ENCODE measurements at places on chromosomes 16 and 17.

DNA sequence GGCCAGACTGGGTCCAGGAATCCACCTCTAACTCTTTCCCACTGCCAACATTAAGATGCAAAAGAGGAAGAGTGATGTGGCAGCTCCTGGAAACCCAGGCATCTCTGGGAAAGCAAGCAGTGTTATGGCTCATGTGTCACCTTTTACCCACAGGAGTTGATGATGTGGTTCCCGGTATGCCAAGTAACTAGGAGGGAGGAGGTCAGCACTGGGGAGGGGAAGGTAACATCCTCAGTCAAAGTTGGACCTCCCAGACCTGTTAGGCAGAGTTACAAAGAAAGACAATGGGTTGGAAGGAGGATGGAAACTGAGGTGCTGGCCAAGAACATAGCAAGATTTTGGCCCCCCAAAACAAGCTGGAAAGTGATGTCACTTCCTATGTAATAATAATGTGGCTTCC, 11.4 kb downstream of the KRABD2 start:
- DNase-seq, result no peak

- no peak for DNase-seq
Measured at GRCh38 chr16:58421529-58421928, 29.3 kb downstream of the GINS3 start.

DNA sequence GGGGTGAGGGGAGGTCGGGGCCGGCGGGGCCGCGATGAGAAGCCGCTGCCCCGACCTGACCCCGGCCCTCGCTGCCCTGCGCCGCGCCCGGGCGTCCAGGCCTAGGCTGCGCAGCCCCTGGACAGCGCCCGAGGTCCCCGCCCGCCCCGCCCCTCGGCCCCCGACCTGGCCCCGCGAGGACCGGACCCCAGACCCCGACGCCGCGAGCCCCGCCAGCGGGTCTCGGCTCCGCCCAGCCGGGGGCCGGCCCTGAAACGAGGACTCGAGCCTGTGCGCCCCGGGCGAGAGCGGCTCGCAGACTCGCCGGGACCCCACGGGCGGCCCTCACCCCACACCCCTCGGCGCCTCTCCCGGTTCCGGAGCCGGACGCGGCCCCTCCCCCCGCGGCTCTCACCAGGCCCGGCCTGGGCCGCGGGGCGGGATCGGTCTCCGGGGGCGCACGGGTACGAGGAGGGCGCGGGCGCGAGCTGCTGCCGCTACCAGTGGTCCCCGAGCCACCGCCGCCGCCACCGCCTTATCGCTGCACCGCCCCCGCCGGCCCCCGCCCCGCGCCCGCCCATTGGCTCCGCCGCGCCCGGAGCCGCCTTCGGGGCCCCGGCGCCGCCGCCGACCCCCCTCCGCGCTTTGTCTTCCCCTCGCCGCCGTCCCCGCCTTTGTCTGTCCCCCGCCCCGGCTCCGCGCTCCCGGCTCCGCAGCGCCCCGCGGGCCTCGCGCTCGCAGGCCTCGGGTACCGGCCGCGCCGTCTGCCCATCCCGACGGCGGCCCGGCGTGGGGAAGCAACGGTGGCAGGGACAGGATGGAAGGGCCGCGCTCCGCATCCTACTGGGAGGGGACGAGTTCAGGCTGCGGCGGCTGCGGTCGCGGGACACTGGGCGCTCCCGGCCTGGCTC, at the start of gene LIMD2:
LIMD2 (minus strand) TSS at position 488 of the 890 bp plus-strand sequence. CDS start 827 bp downstream, outside the sequence.
- no peak for DNase-seq

DNA sequence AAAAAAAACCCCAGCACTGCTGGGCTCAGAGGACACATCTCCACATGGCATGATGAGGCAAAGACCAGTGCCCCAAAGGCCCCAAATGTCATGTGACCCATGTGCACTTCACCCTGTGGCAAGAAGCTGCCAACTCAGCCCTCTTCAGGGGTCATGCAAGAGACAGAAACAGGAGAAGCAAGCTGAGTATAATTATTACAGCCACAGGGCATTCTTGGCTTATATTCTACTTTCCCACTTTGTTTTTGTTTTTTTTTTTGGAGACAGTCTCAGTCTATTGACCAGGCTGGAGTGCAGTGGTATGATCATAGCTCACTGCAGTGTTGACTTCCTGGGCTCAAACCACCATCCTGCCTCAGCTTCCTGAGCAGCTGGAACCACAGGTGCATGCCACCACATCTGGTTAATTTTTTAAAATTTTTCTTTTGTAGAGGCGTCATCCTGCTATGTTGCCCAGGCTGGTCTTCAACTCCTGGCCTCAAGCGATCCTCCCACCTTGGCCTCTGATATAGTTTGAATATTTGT, 32.7 kb upstream of the LITAF start:
- no peak for DNase-seq

- no peak for DNase-seq
Measured at GRCh38 chr16:89257281-89257731, 39.8 kb downstream of the ZNF778 start.

DNA sequence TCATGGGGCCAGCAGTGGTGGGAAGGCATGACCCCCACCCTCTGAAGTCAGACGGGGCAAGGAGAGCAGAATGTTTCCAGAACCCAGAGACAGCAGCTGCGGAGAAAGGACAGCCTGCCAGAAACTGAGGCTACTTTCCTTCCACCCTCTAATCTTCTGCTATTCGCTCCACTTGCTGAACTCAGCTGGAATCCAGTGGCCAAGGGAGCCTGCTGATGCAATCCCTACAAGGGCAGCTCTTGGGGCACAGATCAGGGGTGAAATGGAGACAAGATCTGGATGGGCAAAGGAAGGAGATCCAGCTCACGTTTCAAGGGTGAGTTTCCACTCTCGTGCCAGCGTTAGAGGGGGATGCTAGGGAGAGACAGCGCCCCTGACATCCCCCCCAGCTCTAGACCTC, 479.1 kb downstream of the SLC39A11 start:
- DNase-seq, result no peak

DNA sequence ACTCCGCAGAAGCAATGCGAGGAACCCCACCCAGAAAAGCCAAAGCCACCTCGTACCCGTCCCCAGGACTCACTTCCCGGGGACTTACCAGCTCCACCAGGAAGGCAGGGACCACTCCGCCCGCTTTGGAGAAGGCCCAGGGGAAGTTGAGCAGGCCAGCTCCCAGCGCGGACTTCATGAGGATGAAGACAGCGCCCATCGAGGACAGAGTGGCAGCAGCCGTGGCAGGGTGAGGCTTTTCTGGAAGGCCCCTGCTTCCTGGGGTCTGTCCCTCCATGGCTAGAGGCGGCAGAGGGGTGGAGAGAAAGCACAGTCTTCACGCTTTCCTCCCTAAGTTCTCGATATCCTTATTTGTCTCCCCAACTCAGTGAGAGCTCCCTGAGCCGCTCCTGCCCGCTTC, 714 bp downstream of the SLC38A8 start:
- no peak for DNase-seq

- no peak for DNase-seq
Measured at GRCh38 chr17:7825206-7825990, 8.6 kb upstream of the KDM6B start.

DNA sequence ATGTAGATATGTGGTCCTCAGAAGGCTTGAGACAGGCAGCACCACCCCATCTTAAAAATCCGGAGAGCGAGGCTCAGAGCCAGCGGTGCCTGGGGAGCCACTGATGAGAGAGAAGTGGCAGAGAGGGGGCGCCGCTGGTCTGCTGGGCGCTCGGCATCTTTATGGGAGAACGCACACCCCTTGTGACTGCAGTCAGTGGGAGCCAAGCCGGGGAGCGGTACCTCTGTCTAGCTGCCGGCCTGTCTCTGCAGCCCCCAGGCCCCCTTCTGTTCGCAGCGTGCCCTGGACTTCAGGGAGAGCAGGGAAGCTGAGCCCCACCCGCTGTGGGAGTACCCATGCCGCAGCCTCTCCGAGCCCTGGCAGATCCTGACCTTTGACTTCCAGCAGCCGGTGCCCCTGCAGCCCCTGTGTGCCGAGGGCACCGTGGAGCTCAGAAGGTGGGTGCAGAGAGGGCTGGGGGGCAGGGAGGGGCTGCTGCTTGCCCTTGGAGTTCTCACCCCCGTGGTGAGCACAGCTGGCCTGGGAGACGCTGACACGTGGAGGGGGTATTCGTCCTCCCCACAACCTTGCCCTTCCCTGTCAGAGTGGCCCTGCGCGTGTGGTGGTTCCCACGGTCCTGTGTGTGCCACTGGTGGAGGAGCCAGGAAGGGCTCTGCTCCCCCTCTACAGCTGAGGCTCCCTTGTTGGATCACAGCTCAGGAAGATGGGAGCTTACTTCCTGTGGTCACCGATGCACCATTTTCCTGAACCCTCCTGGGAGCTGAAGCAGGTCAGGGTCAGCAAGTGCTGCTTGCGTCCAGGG, 44.8 kb downstream of the PRMT7 start:
- DNase-seq, result no peak

- DNase-seq, result no peak
Measured at GRCh38 chr16:83942815-83943515, 10.1 kb upstream of the OSGIN1 start.

- DNase-seq, result no peak
Measured at GRCh38 chr17:7961421-7961820, 29.4 kb downstream of the CNTROB start.

DNA sequence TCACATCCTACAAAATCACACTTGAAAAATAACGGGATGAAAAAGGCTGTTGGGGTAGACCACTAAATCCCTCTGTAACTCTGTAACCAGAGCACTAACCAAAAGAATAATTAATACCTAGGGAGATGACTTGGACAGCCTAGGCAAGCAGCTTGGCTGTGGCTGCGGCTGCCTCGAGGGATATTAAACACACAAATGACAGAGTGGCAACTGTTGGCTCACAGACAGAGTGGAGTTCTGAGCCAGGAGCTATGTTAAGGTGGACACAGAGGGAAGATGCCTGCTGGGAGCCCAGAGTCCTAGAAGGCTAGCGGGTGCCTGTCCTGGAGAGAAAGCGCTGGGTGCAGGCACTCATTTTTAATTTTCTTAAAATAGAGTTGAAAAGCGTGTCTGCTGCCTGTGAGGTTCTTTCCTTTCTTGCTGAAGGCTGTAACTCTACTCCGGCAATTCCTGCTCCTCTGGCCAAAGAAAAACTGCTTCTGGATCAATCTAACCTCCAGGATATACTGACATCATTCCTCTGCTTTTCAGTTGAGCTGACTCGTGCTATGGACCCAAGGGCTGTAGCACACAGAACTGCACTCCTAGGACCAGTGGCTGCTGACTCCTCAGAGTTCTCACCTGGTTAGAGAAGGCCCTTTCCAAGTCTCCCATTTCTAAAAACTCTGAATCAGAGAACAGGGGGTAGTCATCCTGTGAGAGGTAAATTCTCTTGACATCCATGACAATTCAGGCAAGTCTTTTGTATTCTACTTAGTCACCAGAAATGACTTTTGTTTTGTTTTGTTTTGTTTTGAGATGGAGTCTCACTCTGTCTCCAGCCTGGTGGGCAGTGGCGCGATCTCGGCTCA, 147.9 kb downstream of the STX8 start:
- DNase-seq, result no peak

DNA sequence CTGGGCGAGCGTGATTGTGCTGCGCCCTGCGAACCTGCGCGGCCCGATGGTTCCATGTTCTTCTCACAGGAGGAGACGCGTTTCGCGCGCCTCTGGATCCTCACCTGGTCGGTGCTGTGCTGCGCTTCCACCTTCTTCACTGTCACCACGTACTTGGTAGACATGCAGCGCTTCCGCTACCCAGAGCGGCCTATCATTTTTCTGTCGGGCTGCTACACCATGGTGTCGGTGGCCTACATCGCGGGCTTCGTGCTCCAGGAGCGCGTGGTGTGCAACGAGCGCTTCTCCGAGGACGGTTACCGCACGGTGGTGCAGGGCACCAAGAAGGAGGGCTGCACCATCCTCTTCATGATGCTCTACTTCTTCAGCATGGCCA, 1.0 kb downstream of the FZD2 start:
- no peak for DNase-seq

- no peak for DNase-seq
Measured at GRCh38 chr16:26134588-26134987, 442.8 kb downstream of the HS3ST4 start.

DNA sequence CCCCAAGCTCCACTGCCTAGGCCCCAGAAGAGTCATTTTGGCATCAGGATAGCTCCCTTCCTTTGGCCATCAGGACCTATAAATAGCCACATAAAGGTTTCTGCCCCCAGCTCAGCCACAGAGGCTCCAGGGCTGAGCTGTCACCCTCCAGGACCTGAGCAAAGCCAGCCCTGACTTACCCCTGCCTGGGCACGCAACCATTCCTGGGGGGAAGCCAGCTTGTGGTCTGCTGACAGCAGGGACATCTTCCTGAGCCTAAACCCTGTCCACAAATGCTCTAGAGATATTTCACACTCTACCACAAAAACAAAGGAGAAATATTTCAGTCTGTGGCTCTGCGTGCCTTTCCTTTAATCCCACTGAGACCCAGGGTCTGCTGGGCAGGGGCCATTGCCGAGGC, 123.7 kb upstream of the CCL2 start:
- DNase-seq, result no peak

- DNase-seq, result no peak
Measured at GRCh38 chr17:19755392-19755791, 7.3 kb upstream of the ALDH3A1 start.

- DNase-seq, result no peak
Measured at GRCh38 chr17:70271200-70271599, 101.9 kb downstream of the KCNJ2 start.

DNA sequence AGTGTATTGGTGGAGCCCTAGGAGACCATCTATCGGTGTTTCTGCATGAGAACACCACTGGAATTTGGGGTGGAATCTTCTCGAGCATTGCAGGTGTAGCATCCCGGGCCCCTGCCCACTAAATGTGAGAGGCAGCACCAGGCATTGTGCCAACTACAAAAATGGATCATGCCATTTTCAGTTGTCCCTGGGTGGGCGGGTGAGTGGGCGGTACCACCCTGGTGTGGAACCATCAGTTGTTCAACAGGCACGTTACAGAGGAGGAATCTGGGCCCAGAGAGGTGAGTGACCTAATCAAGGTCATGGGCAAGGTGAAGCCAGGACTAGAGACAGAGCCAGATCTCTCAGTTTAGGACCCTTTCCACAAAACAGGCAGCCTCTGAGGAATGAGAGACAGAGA, 8.8 kb downstream of the PIPOX start:
- DNase-seq, result no peak

DNA sequence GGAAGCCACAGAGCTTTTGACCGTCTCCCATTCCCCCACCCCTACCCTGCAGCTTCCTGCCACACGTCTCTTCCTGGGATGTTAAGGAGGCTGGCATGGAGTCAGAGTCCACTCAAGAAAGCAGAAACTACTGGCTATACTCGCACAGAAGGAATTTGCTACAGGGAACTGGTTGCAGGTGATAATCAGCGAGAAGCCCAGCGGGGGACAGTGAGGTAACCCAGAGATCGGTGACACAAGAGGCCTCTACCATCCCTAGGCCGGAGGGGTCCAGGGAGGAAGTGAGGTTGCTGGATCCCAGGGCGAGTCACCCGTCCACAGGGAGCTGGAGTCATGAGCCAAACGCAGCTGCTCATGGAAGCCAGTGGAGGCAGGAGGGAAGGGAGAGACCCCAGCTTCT, 93.7 kb downstream of the SDK2 start:
- no peak for DNase-seq

- DNase-seq, result no peak
Measured at GRCh38 chr17:692116-692515, 22.5 kb downstream of the VPS53 start.

DNA sequence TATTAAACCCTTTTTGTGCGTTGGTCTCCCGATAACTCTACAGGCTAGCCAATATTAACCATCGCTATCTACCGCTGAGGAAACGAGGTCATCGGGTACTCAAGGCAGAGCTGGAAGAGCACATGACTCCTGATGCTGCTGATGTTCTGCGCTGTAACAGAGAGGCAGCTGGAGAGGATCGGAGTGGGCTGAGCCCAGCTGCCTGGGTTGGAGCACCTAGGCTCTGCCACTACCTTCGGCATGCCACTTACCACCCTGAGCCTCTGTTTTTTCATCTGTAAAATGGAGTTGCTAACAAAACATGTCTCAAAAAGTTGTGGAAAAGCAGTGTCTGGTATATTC, 432 bp upstream of the SLC46A1 start:
- no peak for DNase-seq

Measured in occipital lobe (tissue), 3 donors.